ENCODE measurements at places on chromosomes 1 and 21.
A peak's percentile ranks its signal among the peaks of the same experiment; 100 is the strongest.

DNA sequence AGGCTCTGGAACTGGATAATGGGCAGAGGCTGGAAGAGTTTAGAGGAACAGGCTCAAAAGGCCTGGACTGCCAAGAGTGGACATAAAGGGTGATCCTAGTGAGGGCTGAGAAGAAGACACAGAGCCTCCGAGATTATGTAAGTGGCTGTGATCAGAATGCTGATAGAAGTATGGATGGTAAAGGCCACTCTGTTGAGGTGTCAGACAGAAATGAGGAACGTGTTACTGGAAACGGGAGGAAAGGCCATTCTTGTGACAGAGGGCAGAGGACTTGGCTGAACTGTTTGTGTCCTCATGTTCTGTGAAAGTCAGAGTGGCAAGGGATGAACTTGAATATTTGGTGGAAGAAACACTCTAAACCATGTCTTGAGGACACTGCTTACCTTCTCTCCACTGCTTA is 6.7 kb upstream of the ABCG1 start:
- H3K27me3 ChIP-seq, result no peaks in the 10 kb centered on the region
- H3K36me3 ChIP-seq, result no peaks in the 10 kb centered on the region
- no peaks in the 10 kb centered on the region for H3K4me1 ChIP-seq

DNA sequence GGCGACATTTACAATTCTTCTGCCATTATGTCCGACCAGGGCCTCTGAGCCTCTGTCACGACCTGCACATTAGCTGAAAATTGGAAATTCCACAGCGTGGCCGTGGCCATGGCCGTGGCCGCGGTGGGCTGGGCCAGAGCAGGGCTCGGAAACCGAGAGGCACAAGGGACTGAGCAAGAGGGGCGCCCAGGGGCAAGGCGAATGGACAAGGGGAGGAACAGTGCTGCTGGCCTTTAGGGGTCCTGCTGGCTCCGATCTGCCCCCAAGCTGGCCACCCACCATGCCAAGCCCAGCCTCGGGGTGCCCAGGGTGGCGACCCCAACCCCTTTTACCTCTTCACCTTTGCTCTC is 75.0 kb downstream of the TAS1R2 start:
- no peak overlapping the region for H3K4me3 ChIP-seq
- no peak for DNase-seq
- H3K4me1 ChIP-seq, result no peaks in the 10 kb centered on the region
- no peaks in the 10 kb centered on the region for H3K36me3 ChIP-seq
- no peaks in the 10 kb centered on the region for H3K27me3 ChIP-seq
- H3K27ac ChIP-seq, result no peak overlapping the region

- H3K4me1 ChIP-seq, result no peaks in the 10 kb centered on the region
- DNase-seq, result no peak
- H3K4me3 ChIP-seq, result no peak overlapping the region
- no peaks in the 10 kb centered on the region for H3K27me3 ChIP-seq
- no peak overlapping the region for H3K27ac ChIP-seq
Measured at GRCh38 chr1:90262791-90263190, 267.9 kb downstream of the ZNF326 start.

DNA sequence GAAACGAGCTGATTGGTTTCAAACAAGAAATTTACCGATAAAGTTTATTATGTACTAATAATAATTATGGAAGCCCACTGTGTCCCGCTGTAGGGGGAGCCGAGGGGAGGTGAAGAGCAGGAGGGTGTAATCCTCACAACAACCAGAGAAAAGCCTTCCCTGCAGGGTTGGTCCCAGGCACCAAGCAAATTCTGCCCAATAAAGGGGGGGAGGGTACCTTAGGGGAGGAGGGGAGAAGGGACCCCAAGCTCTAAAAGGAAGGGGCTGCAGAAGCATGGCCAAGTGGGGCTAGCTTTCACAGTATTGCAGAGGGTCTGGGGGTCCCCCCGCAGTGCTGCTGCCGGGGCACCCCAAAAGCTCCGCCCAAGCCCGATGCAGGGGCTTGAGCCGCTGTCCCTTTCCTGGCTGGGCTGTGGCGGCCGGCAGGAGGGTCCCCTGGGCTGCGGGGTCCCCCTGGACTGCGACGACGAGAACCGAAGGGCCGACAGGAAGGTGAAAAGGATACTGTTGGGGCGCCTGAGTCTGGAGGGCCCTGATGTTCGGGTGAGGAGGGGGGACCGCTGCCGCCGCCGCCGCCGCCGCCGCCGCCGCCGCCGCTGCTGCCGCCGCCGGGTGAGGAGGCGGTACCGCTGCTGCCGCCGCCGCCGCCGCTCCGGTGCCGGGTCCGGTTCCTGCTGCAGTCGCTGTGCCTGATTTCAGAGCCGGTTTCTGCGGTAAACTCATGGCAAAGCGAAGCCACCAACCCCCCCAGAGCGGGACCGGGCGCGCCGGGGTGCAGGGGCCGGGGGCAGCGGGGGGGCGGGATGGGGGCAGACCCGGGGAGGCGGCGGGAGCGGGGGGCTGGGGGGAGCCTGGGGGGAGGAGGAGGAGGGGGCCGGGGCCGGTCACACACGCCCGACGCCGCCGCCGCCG is 771 bp downstream of the EIF4G3 start:
- no peaks in the 10 kb centered on the region for H3K27me3 ChIP-seq
- no peaks in the 10 kb centered on the region for H3K36me3 ChIP-seq
- no peak for DNase-seq
- peak overlapping the region; percentile 95 for H3K27ac ChIP-seq

DNA sequence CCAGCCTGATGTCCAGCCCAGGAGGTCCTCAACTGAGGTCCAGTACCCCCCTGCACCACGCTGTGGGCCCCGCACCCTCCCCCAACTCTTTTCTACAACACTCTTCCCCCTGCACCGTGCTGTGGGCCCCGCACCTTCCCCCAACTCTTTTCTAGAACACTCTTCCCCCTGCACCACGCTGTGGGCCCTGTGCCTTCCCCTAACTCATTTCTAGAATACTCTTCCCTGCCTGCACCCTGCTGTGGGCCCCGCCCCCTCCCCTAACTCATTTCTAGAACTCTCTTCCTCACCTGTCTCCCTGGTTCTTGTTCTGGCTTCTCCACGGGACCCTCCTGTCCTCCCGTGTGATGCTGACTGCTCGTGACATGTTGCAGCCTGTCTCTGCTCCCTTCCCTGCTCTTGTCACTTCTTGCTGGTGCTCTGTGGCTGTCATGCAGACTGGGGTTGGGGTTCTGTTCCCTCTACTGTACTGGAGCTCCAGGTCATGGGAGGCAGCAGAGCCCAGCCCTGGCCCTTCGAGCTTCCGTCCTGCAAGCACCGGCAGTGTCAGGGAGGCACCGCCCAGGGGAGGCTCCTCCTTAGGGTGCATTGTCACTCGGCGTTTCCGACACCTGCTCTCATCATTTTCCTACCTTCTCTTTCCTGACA is 160.1 kb upstream of the COL6A1 start:
- no peaks in the 10 kb centered on the region for H3K4me1 ChIP-seq
- DNase-seq, result no peak
- no peaks in the 10 kb centered on the region for H3K27me3 ChIP-seq
- H3K36me3 ChIP-seq, result no peaks in the 10 kb centered on the region
- no peak overlapping the region for H3K27ac ChIP-seq

DNA sequence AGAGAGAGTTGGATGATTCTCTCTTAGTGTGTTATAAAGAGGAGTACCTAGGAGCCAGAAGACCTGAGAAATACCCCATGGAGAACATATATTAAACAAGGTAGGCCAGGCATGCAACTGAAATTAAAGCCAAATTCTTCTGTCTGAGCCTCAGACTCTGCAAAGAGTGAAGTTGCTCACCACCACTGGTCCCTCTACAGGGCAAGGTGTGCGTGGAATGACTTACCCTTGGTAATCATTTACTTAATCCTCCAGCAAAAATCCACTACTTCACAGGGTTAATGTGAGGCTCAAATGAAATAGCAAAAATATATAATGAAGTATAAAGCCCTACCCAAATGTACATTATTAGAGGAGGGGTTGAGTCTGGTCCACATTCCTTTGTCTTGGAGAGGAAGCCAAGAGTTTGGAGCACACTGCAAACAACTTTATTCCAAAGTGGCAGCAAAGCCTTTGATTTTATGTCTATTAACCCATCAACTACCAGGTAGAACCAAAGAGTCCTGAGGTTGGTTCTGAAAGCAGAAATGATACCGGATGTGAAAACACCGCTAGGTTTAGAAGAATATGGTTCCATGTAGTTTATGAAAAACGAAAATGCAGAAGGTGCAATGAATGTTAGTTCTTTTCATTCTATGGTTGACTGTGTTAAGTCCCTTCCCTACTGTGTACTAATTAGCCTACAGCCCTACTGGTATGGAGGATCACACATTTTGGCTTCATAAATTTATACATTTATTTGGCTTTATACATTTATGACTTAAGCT is 8.5 kb downstream of the SSR2 start:
- no peaks in the 10 kb centered on the region for H3K36me3 ChIP-seq
- no peak for DNase-seq
- H3K27me3 ChIP-seq, result no peaks in the 10 kb centered on the region

- H3K4me3 ChIP-seq, result no peak overlapping the region
- H3K27ac ChIP-seq, result peak overlapping the region; percentile 91
- no peaks in the 10 kb centered on the region for H3K36me3 ChIP-seq
- peaks cover 20% of the 10 kb centered on the region for H3K4me1 ChIP-seq
- no peak for DNase-seq
Measured at GRCh38 chr1:234961456-234962339, 166.9 kb downstream of the TOMM20 start.

- no peaks in the 10 kb centered on the region for H3K36me3 ChIP-seq
- no peak for DNase-seq
- H3K4me1 ChIP-seq, result no peaks in the 10 kb centered on the region
- no peak overlapping the region for H3K27ac ChIP-seq
Measured at GRCh38 chr1:214588963-214589597, 13.9 kb upstream of the CENPF start.

Measured in breast epithelium (tissue), 4 donors.